ENCODE measurements at places on chromosomes 5 and 9.

GRCh38 chr9:98698856-98699255 lies 9.9 kb downstream of the GABBR2 start:
- no peak for DNase-seq

DNA sequence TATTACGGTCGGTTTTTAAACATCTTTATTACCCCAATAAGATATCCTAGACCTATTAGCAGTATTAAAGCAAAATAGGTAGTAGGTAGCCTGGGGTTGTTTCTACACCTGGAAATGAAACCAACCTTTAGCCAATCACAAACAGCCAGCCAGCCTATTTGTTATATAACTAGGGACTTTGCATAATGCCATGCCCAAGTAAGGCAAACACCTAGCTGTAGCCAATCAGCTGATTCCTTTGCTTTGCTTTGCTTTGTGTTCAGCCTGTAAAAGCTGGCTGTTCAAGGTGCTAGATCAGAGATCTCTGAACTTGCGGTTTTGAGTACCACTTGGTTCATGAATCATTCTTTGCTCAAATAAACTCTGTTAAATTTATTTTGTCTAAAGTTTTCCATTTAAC lies 46.5 kb upstream of the SETD9 start:
- no peak for DNase-seq

GRCh38 chr5:111892949-111893348 lies 136.0 kb upstream of the NREP start:
- DNase-seq, result no peak

- DNase-seq, result no peak
Observed at GRCh38 chr9:22813529-22813928, 366.9 kb downstream of the DMRTA1 start.

- DNase-seq, result no peak
Observed at GRCh38 chr5:94159144-94159543, 417.7 kb upstream of the POU5F2 start.

DNA sequence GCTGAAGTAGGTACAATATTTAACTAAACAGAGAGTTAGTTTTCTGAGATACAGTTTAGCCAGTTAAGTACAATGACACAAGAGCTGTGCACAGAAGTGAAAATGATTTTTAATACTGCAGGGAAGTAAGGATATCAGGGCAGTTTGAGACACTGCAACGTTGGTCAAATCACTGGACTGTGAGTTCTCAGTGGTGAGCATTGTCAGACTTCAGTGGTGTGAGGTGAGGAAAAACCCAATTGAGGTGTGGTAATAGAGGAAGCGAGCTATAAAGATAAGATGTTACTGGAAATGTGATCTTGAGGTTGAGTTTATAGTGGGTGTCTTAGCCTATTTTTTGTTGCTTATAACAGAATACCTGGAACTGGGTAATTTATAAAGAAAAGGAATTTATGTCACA lies 12.8 kb upstream of the FBXL7 start:
- no peak for DNase-seq

DNA sequence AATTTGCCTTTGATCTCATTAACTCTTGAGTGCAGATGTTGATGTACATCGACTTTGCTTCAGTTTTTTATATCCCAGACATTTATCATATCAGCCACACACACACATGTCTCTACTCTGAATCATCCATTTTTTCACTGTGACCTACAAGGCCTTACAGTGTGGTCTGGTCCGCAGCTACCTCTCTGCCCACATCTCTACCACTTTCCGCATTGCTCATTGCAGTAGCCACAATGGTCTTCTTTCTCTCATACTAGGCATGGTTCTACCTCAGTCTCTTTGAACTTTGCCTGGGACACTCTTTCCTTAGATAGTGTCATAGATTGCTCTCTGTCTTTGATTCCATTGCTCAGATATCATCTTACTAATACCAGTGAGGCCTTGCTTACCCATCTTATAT lies 87.9 kb upstream of the FSD1L start:
- no peak for DNase-seq

GRCh38 chr5:141192110-141192725 lies at the start of gene PCDHB10:
Gene PCDHB10 (plus strand): TSS chr5:141192353. CDS start chr5:141192553, 200 bp downstream.
- no peak for DNase-seq

All from stimulated activated CD8-positive, alpha-beta memory T cell treated with anti-CD3 and anti-CD28 coated beads, Interleukin-15, amount 100 ng/mL, for 24 hours (primary cell).